ENCODE measurements at places on chromosomes 11 and 22.

DNA sequence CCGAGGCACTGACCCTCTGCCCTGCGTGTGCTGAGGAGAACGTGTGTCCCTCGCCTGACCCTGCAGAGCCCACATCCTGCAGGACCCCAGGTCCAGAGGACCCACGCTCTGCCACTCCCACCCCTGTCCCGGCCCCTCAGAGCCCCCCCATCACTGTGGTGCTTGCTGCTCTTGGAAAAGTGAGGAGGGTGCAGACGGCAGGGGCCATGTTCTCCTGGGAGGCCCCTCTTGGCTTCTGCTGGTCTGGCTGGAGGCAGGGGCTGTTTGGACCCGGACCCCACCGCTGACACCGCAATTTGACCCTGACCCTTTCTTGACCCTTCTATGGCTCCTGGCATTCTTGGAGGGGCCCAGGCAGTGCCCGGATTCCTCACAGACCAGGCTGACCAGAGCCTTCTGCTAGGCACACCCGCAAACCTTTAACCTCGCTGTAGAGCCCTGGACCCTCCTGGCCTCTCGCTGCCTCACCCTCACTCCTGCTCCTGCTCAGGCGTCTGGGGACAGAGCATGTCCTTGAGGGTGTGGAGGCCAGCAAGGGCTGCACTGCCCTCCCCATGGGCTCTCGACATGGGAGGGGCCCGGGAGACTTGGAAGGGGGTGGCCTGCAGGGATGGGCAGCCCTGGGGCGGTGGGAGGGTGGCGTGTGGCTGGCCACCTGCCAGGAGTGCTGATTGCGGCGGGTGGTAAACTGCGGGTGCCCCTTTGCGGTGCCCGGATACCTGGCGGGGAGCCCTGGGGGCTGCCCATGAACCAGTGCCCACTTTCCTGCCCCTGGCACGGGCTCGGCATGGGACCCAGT is 37.0 kb upstream of the MUC5AC start:
- no peak for DNase-seq

DNA sequence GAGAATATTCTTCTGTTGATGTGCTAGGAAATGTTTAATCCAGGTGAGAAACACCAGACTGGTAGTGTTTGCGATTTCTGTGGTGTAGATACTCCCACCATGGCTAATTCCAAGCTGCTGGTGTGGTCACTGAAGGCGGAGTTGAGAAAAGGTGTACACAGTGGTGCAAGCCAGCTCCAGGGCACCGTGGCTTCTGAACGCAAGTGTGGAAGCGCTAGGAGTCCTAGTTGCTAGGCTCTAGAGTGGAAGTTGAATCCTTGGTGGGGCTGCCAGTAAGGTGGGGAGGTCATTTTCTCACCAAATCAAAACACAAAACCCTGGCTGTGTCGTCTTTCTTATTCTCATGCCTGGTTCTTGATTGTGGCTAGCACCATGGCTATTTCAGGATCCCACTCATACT is 61.6 kb downstream of the ZBTB16 start:
- no peak for DNase-seq

GRCh38 chr11:89463266-89463780 is 27.9 kb downstream of the NOX4 start:
- no peak for DNase-seq

GRCh38 chr11:87173185-87174039 is 135.7 kb downstream of the TMEM135 start:
- DNase-seq, result no peak

DNA sequence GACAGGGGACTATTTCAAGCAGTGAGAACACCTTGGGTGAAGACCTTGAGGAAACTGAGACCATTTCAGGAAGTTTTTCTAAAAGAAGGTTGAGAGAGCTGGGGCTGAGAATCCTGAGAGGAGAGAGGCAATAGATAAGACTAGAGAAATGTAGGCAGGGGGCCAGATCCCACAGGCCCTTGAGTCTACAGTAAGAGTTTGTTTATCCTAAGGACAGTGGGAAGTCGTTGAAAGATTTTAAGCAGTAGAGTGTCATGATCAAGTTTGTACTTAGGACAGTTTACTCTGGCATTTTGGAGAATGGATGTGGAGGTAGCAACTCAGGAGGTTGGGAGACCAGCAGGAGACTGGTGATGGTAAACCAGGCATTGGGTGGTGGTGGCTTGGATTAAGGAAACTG is 17.1 kb downstream of the HSD17B12 start:
- DNase-seq, result peak; percentile 32

DNA sequence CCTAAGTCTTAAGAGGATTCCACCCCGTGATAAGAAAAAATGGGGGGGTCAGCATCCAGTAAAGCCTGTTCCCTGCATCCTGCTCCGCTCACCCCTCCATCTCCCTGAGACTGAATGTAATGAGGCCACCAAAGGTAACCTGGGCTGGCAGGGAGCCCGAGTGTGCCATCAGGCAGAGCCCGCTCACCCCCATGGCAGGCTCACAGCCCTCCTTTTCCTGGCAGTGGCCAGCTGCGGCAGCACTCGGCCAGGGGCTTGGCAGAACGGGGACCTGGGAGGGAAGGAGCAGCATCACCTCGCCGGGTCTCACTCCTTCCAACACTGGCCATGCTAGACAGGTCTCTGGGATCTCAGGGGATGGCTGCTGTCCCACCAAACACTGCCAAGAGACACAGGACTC is 64.4 kb downstream of the PRDM11 start:
- no peak for DNase-seq

GRCh38 chr11:44308923-44309477 is 939 bp downstream of the ALX4 start:
- no peak for DNase-seq

DNA sequence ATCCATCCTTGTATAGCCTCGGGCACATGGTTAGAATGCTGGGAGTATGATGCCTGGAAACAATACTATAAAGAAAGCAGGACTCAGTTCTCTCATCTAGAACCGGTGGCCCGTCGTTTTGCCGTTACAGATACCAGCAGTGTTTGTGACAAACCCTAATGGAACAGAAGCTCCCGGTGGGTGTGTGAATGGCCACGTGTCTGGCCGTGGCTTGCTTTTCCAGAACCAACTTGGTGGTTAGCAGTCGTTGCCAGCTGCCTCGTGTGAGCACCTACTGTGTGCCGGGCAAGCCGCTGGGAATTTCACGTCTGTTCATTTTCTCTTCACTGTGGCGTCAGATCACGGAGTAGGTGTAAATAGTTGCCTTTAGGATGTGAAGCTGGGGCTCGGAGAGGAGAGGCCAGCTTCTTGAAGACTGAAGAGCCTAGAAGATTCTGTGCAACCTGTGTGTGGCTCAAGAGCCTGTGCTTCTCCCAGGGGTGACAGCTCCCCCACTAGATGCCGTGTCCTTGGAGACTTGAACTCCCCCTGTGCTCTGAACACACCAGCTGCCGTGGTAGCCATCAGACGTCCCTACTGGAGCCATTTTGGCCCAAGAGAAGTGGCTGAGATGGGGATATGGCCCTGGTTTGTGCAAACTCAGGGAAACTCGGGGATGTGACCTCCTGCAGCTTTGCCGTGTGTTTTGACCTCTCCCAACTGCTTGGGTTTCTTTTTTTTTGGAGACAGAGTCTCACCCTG is 57.5 kb upstream of the PPARA start:
- no peak for DNase-seq

DNA sequence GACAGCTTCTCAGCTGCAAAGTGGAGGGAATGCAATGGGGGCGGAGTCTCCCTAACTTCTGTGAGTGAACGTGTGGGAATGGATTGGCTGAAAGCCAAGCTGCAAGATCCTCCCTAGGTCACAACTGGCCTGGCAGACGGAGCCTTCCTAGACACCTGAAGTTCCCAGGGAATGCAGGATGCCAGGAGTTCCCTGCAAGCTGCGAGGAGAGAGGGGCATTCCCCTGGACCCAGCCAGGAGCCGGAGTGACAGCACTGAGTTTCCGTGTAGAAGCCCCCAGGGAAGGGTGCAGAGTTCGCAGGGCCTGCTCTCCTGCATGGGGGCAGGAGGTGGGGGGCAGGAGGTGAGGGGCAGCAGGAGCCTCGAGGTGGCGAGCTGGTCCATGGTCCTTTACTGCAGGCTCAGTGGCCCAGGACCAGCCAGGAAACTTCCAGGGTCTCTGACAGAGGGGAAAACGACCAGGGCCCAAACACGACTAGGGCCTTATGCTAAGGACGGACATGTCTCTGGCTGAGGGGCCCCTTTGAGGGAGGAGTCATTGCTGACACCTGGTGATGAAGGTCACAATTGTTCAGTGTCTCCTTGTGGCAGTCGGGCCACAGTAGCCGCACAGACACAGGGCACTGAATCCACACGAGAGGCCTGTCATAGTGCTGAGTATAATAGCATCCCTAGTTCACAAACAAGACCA is 141.4 kb downstream of the FBXO7 start:
- DNase-seq, result no peak

GRCh38 chr11:37770145-37770544 is 1172.1 kb upstream of the RAG2 start:
- DNase-seq, result peak; percentile 1

- no peak for DNase-seq
These were observed 28.3 kb upstream of the IGSF22 start for GRCh38 chr11:18754308-18754707.

DNA sequence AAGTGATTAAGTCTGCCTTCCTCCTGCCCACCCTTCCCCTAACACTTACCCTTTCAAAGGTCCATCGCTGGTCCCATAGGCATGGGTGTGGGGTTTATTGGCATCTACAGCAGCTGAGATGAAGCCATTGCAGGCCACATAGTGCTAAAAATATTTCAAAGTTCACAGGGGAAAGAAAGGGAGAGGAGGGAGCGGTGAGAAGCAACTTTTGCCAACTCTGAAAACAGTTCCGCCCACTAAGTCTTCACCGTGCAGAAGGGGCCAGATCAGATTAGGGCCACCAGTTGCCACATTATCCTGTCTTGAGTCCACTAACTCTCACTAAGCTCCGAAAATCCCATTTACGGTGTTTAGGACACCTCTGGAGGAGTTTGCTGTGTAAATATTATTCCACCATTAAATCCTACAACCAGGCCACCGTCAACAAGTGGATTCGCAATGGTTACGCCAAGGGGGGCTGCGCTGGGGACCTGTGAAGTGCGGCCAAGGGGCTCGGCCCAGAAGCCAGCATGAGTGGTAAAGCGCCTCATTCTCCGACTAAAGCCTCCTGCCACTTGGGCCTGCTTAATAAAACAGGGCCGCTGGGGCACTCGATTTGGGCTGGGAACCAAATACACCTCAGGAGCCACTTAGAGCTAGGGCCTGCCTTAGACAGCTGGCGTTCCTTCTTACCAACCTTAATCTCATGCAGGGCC is 534.9 kb downstream of the MIAT start:
- no peak for DNase-seq

- DNase-seq, result no peak
These were observed 24.8 kb downstream of the TMPRSS5 start for GRCh38 chr11:113681282-113681681.

GRCh38 chr11:95512177-95512576 is 277.4 kb downstream of the FAM76B start:
- no peak for DNase-seq

GRCh38 chr11:12794576-12795230 is 120.5 kb downstream of the TEAD1 start:
- DNase-seq, result no peak

DNA sequence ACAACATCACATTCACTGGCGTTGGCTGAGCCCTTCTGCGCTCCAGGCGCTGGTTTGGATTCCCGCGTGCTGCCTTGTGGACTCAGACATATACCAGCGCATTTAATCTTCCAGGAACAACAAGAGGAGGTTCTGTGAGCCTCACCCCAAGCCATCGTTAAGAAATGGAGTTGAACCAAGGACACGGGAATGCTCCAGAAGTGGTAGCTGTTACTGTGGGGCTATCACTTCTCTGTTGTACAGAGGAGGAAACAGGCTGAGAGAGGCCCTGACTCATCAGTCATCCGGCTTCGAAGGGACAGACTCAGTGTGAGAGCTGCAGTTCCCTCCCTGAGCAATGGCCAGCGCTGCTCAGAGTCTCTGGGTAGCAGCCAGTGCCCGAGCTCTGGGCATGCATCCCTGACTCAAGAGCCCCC is 291.3 kb downstream of the TBC1D22A start:
- peak; percentile 30 for DNase-seq

DNA sequence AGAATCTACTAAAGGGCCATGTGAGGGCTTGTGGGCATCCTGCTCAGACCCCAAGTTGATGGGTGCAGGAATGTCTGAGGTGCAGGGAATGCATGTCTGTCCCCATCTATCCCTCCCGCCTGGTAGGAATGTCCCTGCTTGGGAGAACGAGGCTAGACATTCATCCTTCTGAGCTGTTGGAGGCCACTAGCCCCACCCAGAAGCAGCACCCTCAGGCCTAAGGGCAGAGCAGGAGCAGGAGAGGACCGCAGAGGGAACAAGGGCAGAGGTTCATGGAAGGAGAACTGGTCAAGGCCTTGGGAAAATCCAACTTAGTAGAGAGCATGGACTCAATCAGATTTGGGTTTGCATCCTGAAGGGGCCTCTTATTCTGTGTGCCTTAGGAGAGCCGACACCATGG is 22.1 kb upstream of the LMO1 start:
- no peak for DNase-seq

Measured in lung (tissue), 17 donors.